ENCODE measurements at places on chromosomes 12 and 14.

DNA sequence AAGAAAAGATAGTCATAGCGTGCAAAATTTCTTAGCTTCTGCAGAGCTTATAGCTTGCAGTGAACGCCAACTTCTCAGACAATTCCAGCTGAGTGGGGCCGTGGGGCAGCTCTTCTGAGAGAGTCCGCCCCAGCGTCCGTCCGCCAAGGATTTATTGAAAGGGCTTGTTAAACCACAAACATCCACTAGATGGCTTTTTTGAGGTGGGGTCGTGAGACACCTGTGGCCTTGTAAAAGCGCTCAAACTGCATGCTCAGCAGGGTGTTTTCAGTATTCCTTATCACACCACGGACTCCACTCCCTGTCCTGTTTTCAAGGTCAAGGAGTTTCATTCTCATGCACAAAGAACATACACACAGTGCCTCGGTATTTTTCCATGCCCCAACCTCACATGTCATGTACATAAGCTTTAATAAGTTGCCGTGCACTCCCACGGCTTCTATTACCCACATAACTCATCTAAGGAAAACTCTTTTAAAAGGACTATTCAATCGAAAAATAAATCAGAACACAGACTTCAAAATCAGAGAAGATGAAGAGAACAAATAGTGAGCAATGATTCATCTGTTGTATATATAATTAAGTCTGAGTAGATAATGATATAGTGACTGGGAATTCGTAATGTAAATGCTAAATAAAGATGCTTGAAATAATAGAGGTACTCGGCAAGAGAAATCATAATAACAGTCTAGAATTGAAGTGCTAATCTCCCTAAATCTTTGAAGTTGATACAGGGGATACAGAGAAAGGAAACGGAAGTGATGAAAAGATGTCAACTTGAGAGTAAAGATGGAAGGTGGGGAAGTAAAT lies 46.7 kb downstream of the WBP11 start:
- no peak for DNase-seq

- DNase-seq = no peak
These were observed 6.7 kb upstream of the LMO3 start for GRCh38 chr12:16612647-16613046.

DNA sequence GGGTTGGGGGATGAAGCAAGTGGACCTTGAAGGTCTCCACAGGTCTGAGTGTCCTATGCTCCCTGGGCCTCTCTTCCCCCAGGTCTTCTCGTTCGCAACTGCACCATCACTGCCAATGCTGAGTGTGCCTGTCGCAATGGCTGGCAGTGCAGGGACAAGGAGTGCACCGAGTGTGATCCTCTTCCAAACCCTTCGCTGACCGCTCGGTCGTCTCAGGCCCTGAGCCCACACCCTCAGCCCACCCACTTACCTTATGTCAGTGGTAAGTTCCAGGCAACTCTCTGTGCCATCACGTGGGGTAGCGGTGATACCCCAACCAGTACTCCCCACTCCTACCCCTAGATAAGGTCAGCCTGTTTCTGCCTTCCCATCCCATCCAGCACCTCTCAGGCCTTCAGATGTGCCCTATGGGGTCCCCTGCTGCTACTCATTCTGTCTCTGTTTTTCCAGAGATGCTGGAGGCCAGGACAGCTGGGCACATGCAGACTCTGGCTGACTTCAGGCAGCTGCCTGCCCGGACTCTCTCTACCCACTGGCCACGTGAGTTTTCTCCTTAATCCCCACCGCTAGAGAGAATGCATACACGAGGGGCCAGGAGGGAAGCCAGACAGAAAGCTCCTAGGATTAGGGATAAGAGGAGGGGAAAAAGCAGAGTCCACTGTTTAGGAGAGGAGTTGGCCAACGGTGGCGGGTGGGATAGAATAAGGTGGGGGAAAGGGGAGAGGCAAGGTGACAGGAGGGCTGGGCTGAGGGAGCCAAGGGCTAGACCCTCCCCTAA lies 1.6 kb upstream of the TAPBPL start:
- DNase-seq = no peak

DNA sequence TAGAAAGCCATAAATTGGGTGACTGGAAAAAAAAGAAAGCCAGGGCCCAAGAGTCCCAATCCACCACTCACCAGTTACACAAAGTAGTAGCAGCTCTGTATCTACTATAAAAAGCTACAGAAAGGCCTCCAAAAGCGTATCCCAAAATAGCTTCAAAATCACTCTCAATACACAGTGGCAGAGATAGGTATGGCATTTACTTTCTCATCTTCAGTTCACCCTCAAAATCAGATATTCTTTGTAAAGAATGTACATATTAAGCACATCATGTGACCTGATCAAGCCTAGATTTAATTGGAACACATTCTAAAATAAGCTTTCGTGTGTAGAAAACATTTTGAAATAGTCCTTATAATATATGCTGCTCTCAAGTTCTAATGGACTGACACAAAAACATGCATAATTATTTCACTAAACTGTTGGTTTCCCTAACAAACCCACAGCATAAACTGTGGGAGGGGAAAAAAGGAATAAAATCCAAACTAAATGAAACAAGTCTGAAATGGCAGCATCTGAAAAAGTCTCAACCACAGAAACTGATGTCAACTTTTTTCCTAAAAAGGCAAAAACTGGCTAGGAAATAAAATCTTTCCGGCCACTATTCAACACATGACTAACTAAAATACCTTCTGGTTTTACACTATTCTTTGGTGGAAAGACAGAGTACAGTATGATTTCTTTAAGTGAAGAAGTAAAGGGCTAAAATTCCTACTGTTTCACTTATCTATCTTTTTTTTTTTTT lies 25.9 kb downstream of the UBE2N start:
- no peak for DNase-seq

- DNase-seq = no peak
These were observed 40.5 kb upstream of the C14orf132 start for GRCh38 chr14:95998656-95999055.

DNA sequence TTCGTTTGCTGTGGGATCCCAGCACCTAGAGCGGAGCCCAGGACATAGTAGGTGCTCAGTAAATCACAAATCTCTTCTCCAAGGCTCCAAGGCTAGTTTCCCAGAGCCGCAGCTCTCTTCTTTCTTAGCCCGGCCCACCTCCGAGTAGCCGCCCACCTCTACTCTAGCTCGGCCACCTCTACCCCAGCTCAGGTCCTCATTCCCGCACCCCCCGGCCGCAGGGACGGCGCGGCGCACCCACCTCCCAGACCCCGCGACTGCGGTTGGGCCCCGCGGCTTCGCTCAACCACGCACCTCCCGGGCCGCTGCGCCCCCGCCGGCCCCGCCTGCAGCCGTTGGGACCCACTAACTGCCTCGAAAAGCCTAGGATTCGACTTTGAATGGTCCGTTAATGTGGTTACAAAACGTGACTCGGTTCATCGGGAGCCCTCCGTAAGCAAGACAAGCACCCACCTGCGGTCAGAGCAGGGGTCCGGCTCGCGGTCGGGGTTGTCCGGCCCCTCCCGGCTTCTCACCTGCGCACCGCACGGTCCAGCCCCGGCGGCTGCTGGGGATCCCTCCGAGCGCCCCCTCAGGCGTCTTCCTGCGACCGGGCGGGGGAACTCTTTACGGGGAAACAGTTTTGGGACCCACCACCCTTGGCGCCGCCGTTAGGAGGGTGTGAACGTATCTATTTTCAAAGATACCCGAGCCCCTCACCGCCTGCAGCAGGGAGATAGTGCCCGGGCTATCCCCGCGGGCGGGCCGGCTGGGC lies at the start of gene SLC2A14:
SLC2A14 (minus strand) TSS at position 350 of the 754 bp plus-strand sequence. CDS start 3,035 bp downstream, outside the sequence.
- no peak for DNase-seq

- DNase-seq = no peak
These were observed 21.9 kb upstream of the CIPC start for GRCh38 chr14:77076113-77076631.

- no peak for DNase-seq
These were observed 211.8 kb upstream of the AVPR1A start for GRCh38 chr12:63362791-63363190.

DNA sequence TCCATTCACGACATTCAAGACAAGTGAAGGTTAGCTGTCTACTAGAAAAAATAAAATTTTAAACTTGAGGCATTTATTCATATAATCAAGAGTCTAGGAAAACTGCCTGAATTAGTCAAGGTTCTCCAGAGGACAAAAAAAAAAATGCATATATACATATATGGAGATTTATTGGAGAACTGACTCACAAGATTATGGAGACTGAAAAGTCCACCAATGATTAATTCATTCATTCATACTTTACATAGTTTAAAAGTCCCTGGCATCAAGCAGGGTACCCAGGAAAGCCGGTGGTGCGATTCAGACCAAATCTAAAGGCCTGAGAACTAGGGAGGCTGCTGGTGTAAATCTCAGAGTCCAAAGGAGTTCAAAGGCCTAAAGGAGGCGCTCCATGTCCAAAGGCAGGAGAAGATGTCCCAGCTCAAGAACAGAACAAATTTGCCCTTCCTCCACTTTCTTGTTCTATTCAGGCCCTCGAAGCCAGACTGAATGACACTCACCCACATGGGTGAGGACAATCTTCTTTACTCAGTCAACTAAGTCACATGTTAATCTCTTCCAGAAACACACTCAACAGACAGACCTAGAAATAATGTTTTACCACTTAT lies 64.3 kb downstream of the ANKS1B start:
- no peak for DNase-seq

- DNase-seq = no peak
These were observed 75.4 kb downstream of the FUT8 start for GRCh38 chr14:65487783-65488494.

DNA sequence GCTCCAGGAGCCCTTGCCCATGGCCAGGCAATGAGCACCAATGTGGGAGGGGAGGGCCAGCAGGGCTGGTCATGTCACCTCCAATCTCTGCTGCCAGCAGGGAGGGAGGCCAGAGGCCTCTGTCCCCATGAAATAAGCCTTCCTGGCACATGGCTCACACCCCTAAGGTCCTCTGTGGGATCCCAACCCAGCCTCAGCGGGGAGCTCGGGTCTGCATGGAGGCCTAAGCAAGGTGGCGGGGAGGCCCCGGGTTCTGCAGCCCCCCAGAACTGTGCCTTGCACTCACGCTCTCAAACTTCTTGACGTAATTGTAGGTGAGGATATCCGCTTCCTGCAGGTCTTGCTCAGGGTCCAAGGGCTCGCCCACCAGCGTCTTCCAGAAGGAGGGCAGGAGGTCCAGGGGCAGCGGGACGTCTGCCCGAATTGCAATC lies 41.7 kb downstream of the TRAFD1 start:
- no peak for DNase-seq

DNA sequence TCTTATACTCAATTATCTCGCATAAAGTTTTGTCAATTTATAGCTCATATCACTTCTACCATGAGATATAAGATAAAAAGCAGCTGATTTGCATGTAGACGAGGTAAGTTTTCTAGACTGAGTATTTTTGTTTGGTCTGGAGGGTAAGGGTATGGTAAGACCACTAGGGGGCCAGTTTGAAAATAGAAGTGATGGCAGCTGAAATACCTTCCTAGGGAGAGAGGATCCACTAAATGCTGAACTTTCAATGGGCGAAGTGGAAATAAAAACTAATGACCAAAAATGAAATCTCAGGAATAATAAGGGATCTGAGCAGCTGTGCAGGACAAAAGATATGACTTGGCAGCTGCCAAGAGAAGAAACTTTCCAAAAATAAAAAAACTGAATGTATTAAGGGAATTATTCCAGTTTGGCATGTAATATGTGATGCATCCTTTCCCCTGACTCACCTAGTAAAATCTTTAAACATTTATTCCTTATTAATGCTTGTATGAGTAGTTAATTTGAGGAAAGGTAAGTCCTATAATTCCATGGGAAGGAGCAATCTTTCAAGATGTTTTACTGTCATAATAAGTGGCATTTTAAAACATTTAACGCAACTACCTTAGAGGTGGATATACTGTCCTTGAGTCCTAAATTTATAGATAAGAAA lies 754.5 kb downstream of the C12orf50 start:
- no peak for DNase-seq

- no peak for DNase-seq
These were observed 209.7 kb upstream of the PWP1 start for GRCh38 chr12:107475900-107476299.

DNA sequence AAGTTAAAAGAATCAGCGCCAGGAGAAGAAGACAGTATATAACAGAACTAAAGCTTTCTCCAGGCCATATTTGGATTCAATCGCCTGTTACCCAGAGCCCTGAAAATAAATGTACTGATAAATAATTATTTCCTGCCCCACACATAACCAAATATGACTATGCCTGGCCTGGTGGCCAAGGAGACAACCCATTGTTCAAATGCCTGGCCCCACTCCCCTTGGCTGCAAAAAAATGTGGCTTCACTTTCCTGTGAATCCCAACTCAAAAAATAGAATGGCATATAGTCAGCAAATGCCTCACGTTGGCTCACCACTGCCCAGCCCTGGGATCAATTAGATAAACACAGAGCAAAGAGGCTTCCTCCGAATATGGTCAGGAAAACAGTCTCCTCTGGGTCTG lies 472.1 kb downstream of the BCL11B start:
- DNase-seq = no peak

GRCh38 chr12:91609283-91609682 lies 426.7 kb upstream of the DCN start:
- no peak for DNase-seq

GRCh38 chr12:6919588-6919987 lies 5.2 kb downstream of the ENO2 start:
- DNase-seq = no peak

- no peak for DNase-seq
These were observed 58.6 kb downstream of the PDE3A start for GRCh38 chr12:20426957-20427356.

- no peak for DNase-seq
These were observed 92.6 kb upstream of the ZFP36L1 start for GRCh38 chr14:68885226-68886108.

DNA sequence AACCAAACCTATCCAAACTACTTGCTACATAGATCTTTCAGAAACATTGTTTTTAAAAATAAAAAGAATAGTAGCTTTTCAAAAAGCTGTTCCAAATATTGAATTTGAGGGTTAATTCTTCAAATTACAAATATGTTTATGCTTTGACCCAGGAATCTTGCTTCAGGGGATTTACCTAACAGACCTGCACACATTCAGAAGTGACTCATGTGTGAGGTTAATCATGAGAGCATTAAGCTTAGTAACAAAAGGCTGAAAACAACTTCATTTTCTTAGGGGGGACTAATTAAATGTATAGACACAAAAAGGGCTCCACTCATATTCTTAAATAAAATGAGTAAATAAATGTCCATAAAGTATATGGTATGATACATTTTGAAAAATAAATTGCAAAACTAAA lies 672.4 kb upstream of the FLRT2 start:
- DNase-seq = no peak

DNA sequence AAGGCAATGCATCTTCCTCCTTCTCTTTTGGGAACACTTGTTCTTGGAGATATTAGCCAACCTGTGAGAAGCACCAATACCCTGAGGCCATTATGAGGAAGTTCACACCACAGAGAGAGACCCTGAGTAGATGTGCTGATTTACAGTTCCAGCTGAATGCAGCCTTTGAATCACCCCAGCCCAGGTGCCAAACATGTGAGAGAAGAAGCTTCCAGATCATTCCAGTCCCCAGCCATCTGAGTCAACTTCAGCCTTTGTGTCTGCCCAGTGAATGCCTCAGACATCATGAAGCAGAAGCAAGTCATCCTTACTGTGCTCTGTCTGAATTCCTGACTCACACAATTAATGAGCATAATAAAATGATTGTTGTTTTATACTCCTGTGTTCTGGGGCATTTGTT lies 25.1 kb downstream of the C12orf42 start:
- DNase-seq = no peak

- no peak for DNase-seq
These were observed 218.9 kb downstream of the ADAMTS20 start for GRCh38 chr12:43332977-43333640.
